ENCODE measurements at places on chromosomes 1 and 21.
A peak's percentile ranks its signal among the peaks of the same experiment; 100 is the strongest.

DNA sequence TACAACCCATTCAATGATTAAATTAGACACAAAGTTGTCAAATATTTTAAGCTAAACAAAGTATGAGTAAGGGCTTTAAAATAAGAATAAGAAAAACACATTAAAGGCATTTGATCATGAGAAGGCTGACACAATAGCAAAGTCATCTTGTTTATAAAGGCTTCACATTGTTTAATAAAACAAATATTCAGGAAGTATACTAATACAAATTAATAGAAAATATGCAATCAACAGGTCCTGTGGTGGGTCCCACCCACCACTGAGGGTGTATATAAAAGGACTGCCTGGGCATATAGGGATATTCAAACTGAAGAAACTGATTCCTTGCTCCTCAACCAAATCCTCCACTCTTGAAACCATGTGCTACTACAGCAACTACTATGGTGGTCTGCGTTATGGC is at the start of gene KRTAP20-2:
Gene KRTAP20-2 (plus strand): TSS at position 301 of the 400 bp plus-strand sequence. CDS start 58 bp downstream, at position 359.
- no peak for DNase-seq

GRCh38 chr1:165933446-165934170 is 106.2 kb downstream of the UCK2 start:
- no peak for DNase-seq

DNA sequence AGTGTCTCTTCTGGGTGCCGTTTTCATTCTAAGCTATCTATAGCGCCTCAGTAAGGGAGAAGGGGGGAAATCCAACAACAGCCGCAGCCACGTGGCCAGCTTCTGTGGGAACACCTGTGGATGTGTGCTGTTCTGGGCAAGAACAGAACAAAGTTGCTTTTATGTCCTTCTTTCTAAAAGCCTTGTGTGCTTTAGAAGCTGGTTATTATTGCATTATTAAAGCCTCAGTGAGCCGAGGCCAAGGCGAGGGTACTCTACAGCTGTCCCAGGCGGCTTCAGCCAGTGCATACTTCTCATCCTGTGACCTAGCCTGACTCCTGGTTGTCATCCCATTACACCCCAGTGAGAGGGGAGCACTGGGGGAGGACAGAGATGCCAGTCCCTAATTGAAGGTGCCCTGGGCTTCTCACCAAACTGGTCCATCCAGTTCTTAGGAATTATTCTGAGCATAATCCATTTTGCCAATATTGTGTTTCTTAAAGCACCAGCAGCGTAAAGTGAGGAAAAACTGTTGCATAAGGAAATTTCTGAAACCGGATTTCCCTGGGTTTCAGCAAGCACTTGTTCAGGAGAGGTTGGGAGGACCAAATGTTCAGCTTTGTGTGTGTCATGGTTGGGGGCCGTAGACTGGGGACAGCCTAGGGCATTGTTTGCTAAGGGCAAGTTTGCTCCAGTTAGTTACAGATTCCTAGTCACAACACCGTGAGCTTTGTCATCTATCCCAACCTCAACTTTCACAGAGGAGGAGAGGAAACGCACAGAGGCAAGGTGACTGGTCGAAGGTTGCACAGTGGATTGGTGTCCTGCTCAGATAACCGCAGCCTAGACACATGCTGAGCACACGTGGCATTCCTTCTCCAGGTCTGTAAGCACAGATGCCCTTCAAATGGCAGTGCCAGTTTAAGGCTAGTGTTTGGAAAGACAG is 61.0 kb upstream of the ATP1A1 start:
- no peak for DNase-seq

DNA sequence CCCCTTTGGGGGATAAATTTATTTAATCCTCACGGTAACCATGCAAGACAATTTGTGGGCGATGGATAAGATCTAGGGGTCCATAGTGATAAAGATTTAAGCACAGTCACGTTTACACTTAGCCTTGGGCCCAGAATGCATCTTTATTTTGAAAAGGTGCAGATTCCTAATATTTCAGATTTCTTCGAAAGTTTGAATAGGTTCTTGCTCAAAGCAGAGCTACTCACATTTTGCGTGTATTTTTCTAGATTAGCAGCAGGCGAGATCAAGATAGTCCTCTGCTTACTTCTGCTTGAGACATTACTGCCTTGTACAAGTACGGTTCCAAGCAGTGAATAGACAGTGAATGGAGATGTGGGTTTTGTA is 647 bp downstream of the TSEN15 start:
- DNase-seq, result no peak

- no peak for DNase-seq
Measured at GRCh38 chr1:34278211-34278610, 101.5 kb downstream of the C1orf94 start.

DNA sequence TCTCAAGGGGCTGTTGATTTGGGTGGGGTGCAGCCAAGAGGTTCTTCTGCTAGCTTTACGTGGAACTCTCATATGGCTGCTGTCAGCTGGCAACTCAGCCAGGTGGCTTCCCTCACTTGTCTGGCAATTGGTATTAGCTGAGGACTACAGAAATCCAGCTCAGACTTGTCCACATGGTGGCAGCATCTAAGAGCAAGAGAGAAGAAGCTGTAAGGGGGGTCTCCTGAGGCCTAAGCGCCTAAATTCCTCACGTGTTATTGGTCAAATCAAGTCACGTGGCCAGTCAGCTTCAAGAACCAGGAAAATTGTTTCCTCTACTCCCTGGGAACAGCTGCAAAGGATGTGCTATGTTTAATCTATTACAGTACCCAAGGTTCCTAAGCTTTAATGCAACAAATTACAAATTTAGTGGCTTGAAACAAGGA is 4.2 kb upstream of the DYRK3 start:
- DNase-seq, result peak; percentile 88

GRCh38 chr1:240342251-240342625 is 250.6 kb downstream of the FMN2 start:
- DNase-seq, result peak; percentile 26

- DNase-seq, result peak; percentile 86
Measured at GRCh38 chr1:59672851-59673572, 141.7 kb upstream of the HOOK1 start.

GRCh38 chr1:58307431-58307830 is 239.1 kb downstream of the OMA1 start:
- DNase-seq, result no peak

GRCh38 chr1:184214128-184214527 is 162.6 kb downstream of the TSEN15 start:
- no peak for DNase-seq

GRCh38 chr1:16971341-16972188 is 8.9 kb downstream of the MFAP2 start:
- DNase-seq, result peak; percentile 87

DNA sequence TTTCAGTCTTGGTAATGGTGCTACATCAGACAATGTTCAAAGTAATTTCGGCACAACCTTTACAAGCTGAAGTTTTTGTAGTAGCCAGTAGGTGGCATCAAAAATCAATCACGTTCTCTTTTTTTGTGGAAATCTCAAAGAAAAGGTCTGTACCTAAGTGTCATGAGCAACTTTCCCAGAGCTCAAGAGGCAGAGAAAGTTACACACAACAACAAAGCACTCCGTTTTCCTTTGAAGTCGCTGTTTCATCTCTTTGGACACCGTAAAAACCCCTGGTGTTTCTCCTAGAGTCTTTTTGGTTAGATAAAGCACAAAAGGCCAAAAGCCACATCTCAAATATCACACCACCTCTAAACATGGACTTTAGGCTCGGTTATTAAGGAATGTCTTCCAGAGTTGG is 131.6 kb downstream of the LHX8 start:
- DNase-seq, result peak; percentile 33

DNA sequence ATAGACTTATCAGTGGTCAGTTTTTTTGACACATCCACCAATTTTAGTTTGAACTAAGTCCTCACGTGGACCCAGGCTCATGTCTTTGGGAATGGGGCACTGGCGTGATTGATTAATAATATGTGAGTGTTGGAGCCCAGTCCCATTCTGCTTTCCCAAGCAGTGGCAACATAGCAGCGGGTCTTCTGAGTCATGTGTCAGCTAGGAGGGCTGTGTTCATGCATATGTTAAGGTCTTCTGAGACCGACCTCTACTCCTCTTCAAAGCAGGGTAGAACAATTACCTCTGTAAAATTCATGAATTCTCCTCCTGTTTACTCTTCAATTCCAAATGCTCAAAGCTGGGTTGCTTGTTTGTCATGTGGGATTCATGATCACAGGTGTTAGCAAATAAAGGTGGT is 291.3 kb downstream of the CAMTA1 start:
- DNase-seq, result no peak

DNA sequence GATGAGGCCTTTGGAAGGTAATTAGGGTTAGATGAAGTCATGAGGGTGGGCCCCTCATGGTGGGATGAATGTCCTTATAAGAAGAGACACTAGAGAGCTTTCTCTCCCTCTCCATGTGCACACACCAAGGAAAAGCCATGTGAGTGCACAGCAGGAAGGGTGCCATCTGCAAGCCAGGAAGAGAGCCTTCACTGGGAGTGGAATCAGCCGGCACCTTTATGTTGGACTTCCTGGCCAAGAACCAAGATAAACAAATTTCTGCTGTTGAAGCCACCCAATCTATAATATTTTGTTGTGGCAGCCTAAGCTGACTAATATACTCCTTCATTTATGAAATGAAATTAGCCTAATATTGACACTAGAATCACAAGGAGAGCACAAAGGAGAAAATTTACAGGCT is 38.2 kb upstream of the PKP1 start:
- no peak for DNase-seq

GRCh38 chr1:248013229-248013710 is at the start of gene OR2L5:
Gene OR2L5 (plus strand): TSS chr1:248013660. CDS start chr1:248021948, 8,288 bp downstream.
- DNase-seq, result no peak

DNA sequence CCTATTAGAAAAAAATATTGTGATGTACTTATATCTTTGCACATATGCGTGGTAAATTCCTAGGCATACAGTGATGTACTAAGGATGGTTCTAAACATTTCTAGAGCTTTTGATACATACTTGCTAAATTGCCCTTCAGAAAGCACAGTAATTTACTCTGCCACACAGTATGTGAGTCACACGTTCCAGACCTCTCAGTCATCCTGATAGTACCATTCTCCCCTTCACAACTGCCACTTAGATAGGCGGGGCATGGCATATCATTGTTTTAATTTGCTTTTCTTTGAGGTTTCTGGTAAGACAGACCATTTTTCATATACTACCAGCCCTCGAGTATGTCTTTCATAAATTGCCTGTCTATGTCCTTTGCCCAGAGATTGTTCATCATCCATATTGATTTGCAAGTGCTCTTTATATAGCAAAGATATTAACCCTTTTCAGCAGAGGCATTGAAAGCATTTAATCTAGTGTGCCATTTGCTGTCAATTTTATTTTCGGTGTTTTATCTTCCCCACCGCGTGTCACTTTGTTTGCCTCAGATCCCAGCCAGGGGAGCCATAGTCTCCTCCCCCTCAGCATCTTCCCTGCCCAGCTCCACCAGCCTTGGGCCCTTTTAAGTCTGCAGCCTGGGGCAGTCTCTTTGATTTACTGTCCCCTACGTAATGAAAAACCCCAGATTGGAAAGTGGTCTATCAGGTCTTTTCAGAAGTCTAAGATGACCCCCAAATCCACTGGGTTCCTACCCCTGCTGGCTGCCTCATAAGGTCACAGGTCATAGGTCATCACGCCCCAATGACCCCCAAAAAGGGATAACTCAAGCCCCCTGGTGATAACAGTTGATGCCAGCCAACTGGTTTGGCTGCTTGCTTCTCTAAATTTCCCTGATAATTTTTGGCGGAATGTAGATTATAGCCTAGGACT is 11.8 kb upstream of the PAX7 start:
- DNase-seq, result peak; percentile 33

DNA sequence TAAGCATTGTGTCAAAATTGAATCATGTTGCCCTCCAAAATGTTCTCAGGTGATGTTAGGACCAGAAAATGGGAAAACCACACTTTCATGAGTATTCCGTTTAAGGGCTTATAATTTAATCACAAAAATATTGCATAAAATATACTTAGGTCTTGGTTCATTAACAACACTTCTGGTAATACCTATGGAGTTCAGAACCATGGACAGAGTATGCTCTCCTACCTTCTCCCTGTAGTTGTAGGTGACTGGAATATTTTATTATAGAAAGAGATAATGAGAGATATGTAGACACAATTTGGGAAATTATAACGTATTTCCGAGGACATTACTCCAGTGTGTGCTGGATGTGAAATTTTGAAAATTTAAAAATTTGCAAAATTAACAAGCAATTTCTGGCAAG is 232.5 kb downstream of the NCAM2 start:
- peak; percentile 17 for DNase-seq

DNA sequence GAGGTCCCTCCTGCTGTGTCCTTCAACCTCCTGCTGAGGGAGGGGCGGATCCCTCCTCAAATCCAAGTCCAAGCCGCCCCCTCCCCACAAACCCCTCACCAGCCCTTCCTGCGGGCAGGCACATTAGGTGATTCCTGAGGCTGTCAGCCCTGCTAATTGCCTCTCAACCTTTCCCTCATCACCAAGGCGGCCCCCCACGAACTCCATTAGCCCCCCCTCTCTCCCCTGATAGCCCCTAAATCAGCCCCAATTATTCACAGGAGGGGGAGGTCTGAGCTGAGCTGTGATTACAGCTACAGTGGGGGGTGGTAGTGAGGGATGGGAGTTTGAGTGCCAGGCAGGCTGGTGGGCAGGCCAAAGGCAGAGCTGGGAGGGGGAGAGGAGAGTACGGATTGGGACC is 5.8 kb upstream of the PEAR1 start:
- no peak for DNase-seq

DNA sequence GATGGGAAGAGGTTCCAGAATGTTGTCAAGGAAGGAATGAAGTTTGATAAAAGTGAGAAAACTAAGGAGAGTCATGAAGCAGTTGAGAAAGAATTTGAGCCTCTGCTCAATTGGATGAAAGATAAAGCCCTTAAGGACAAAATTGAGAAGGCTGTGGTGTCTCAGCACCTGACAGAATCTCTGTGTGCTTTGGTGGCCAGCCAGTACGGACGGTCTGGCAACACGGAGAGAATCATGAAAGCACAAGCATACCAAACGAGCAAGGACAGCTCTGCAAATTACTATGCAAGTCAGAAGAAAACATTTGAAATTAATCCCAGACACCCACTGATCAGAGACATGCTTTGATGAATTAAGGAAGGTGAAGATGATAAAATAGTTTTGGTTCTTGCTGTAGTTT is 142.8 kb downstream of the CDC7 start:
- no peak for DNase-seq

- DNase-seq, result no peak
Measured at GRCh38 chr1:53463961-53464899, 5.0 kb downstream of the DMRTB1 start.

DNA sequence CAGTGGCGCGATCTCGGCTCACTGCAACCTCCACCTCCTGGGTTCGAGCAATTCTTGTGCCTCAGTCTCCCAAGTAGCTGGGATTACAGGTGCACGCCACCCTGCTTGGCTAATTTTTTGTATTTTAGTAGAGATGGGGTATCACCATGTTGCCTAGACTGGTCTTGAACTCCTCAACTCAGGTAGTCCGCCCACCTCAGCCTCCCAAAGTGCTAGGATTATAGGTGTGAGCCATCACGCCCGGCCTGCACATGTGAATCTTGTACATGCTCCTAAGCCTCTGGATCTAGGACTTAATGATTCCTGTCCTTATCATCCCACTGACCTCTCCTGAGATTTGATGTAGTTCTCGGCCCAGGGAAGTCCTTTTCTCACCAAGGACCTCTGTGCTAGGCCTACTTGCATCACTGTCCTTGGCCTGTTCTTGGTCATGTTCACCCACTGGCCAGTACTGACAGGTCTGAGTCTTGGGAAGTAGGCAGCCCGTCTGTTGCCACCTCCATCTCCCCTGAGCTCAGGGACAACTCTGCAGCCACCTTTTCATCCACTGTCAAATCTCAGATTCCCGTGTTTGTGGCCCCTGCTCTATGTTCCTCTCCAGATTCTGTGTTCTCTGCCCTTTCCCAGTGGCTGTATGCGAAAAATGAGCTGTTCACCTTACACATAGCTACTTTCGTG is 9.4 kb downstream of the HYI start:
- DNase-seq, result no peak

GRCh38 chr1:115924770-115925169 is 51.5 kb upstream of the SLC22A15 start:
- DNase-seq, result no peak

GRCh38 chr1:54884135-54884586 is 2.8 kb downstream of the DHCR24 start:
- DNase-seq, result no peak

All from fibroblast of skin of back (primary cell).